ENCODE measurements at places on chromosomes 7 and 10.

GRCh38 chr7:227926-228325 lies 35.6 kb downstream of the FAM20C start:
- peak; percentile 66 for DNase-seq

DNA sequence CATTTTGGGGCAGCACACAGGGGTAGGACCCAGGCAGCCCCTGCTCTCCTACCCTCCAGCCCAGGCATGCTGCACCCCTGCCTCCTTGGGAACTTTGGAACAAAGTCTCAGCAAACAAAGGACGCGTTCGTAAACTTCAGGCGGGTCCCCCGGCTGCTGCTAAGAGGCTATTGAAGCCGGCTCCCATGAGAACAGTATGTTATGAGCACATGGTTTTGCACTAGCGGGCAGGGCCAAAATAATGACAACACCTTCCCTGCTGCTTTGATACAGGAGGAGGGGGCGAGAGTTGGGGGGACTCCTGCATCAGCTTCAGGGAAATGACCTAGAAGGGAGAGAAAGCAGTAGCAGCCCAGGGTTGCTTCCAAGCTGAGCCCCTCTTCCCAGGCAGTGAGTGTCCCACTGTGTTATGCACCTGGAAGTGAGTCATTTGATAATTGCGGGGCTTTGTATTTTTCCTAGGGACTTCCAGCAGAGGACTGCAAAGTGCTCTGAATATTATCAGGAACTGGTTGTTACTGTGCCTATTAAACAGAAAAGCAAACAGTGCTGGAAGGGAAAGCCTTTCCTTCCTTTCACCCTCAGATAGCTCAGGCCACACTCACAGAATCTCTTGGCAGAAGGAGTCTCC lies 6.9 kb downstream of the ITPRIP start:
- peak; percentile 63 for DNase-seq

DNA sequence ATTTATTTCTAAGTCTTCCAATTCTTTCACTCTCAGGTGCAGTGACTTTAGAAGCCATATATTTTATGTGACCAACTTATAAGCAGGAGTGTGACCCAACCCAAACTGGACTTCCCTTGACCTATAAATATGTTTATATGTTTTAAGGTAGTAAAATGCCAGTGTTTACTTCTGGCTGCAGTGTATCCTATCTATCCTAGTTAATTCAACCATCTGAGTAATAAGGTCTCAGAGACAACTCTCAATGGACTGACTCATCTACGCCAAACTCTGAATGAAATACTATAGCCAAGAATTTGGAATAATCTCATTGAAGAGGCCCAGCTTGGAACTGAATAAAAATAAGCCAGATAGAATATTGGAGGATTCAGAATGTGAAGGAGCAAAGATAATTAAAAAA lies 544.5 kb upstream of the SORCS1 start:
- DNase-seq = no peak

GRCh38 chr7:124775422-124775821 lies 9.8 kb upstream of the GPR37 start:
- DNase-seq = no peak

- DNase-seq = no peak
These were observed 1056.8 kb downstream of the SORCS1 start for GRCh38 chr10:106107706-106108105.

Measured in retina (tissue), 1 donor.